ENCODE measurements at places on chromosomes 2 and 18. TPM values are rescaled to one million over a fixed set of nuclear protein-coding genes. Genes with fewer than 3 reads are reported as not detected.

Gene GAL3ST2
- polyA plus RNA-seq, result not detected

Gene EMX1
- polyA plus RNA-seq, result not detected

Gene RUFY4
- 0.12 TPM for polyA plus RNA-seq

Gene LHCGR
- polyA plus RNA-seq, result 0.18 TPM

Gene CNGA3
- polyA plus RNA-seq, result 0.20 TPM

Gene RRM2
- 50.0 TPM for polyA plus RNA-seq

Gene PCARE
- polyA plus RNA-seq, result 0.50 TPM

Gene CD8A
- 0.12 TPM for polyA plus RNA-seq

Gene SLC9A4
- not detected for polyA plus RNA-seq

Gene EGR4
- not detected for polyA plus RNA-seq

DNA sequence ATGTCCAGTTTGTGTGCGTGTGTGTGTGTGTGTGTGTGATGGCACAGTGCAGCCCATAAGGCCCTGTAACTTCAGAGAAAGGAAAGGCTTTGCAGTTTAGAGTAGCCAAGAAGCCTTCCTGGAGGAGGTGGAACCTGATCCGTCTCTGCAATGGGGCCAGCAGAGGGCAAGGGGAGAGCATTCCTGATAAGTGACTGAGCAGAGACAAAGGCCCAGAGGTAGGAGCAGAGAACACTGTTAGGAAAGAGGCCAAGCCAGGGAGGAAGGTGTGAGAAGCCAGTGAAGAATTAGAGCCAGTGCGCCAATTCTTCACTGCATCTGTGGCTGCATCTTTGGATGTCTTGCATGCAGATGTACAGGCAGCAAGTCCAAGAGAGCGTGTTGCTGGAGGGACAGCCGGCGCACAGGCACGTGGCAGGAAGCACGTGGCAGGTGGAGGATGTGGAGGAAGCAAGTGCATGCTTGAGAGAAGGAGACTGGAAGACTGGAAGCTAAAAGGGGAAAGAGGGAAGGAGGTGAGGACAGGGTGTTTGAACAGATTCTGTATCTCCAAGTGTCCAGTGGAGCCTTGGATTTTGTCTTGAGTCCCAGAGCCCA, 196.3 kb downstream of the CTIF start:
- no peak for DNase-seq

DNA sequence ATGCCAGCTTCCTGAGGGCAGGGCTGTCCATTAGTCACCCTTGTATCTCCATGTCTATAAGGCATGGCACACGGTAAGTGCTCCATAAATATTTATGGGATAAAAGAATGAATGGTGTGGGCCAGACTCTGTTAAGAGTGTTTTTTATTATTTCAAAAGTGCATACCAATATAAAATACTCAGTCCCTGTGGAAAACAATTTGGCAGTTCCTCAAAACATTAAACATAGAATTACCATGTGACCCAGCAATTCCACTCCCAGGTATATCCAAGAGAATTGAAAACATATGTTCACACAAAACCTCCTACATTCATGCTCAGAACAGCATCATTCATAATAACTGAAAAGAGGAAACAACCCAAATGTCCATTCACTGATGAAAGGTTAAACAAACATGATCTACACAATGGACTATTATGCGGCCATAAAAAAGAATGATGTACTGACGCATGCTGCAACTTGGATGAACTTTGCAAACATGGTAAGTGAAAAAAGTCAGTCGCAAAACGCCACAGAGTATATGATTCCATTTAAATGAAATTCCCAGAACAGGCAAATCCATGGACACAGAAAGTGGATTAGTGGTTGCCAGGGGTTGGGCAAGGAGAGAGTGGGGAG, 69.1 kb upstream of the TCF7L1 start:
- DNase-seq, result no peak

GRCh38 chr2:47601568-47601967, 181.4 kb upstream of the MSH6 start:
- no peak for DNase-seq

- DNase-seq, result peak; percentile 95
Observed at GRCh38 chr2:45009303-45009927, at the start of gene SIX2. SIX2 (minus strand) TSS chr2:45009452; CDS start chr2:45009110, 342 bp downstream.

DNA sequence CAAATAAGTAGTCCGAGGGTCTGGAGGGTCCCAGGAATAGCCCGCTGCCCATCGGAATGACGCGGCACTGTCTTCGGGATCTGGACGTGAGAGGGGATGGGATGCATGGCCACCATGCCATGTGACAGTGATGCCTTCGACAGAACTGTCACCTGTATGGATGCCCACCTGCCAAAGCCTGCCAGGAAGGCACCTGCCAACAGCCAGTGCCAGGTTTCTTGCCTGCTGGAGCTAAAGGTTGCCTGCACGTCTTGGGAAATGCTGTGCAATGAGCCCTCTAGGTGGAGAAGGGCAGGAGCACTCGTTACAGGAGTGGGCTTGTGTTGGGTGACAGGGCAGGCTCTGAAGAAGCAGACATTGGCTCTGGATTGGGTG, 20.5 kb downstream of the GPR35 start:
- DNase-seq, result no peak

- DNase-seq, result no peak
Observed at GRCh38 chr2:11634584-11634983, 35.4 kb downstream of the NTSR2 start.

DNA sequence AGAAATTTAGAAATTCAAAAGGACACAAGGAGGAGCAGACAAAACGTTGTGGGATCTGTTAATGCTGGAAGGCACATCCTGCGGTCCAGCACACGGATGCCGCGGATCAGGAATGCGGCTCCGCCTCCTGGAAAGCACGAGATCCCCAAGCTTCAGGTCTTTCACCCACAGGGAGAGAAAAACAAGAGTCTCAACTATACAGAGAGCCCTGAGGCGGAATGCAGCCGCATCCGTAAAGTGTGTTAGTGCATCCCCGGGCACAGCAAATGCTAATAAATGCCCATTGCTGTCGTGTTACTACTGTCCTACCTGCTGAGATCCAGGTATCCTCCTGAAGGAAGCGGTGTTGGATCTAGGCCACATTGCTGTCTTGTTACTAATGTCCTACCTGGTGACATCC, 303.9 kb downstream of the EIPR1 start:
- no peak for DNase-seq

- peak; percentile 78 for DNase-seq
Observed at GRCh38 chr2:54666634-54667265, 56.7 kb upstream of the EML6 start.

DNA sequence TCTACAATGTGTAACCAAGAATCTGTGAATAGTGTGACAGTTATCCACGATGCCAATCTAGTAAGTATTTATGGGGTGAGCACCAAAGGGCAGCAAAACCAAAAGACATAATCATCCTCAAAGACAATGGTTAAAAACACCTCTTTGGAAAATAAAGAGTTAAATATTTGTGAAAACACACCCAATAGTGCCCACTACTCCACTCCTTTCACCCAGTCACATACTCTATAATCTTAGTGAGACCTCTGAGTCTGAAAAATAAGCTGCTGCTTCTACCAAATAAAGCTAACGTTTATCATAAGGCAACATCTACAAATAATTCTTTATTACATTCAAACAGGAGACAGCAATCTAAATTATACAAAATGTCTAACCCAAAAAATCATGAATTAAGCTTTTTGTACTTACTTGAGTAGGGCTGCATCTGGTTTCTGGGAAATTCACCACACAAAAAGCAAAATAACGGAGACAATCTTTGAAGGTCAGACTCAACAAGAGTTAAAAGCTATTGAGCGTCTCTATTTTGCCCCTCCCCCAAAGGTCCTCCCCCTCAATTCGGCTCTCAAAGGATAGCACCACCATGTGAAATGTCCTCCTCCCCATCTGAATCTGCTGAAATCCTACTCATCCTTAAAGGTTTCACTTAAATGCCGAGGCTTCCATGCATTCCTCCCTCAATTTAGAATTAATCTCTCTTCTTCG, 2.0 kb downstream of the RAPH1 start:
- peak; percentile 81 for DNase-seq

- DNase-seq, result peak; percentile 14
Observed at GRCh38 chr18:69817335-69817940, 130.2 kb downstream of the CD226 start.

DNA sequence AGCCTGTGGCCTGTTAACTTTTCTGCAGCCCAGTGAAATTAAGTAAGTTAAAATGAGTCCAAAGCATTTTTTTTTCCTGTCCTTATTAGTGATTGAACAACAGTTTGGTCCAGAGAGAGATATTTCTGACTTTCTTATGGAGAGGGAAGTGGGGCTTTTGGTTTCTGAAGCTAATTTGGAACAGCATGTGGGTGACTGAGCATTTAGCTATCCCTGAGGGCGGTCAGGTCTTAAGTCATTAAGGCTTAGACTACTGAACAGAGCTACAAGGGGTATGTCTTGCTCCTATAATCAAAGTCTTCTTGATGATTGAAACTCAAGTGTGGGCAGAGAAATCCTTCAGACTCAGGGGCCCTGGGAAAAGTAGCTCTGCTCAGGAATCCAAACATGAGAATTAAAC, 14.0 kb downstream of the ARHGAP25 start:
- no peak for DNase-seq

DNA sequence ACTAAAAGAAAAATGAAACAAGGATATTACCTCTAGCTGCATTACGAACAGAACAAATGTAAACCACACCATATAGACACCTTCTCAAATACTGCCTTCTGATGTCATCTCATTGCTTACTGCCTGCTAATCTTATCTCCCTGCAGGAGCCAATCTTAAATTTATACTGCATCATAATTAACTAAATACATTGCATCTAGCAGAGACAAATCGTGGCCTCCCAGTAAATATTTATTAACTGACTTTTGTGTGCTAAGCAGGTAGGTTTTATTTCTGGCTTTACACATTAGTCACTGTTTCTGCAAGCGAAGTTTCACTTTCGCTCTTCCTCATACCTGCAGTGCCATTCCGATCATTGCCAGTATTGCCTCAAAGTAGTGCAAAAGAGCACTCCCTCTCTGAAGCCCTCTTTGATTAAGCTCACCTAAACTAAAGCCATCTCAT, 67.5 kb downstream of the SPATS2L start:
- DNase-seq, result no peak

GRCh38 chr18:53489266-53489665, 735.2 kb downstream of the MBD2 start:
- DNase-seq, result no peak

- DNase-seq, result no peak
Observed at GRCh38 chr2:195818106-195818505, 161.1 kb downstream of the SLC39A10 start.

DNA sequence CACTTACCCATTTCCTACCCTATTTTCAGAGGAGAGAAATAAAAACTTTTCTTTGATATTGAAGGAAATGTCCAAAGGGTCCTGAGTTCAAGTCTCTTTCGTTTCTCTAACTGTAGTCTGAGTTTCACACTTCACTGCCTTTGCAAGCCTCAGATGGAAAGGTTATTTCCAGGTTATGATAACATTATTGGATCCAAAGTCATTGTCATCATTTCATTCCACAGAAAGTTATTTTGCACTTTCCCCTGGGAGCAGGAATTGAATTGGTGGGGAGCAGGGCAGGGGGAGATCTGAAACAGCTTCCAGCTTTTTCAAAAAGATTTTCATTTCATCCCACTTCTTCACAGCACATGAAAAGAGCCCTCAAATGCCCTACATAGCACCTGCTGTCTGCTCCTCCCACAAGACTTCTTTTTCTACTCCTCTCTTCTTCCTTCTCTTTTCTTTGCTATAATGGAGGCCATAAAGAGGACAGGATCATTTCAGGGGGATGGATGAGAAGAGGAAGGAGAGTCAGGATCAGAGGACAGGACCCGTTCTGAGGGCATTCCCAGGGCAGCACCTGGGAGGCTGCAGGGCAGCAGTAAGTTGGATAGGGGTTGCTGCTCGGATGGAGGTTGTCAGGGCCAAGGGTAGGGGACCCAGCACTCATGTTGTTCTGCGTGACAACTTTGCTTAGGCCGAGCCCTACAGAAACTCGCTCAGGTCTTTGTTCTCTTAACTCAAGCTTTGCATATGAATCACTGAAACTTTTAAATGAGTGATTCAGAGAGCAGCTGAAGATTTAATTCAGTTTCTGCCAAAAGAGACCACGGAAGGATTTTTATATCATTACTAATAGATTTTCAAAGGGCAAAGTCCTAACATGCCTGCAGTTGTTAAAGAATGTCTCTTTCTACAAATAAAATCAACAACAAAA, 11.4 kb upstream of the GALNT5 start:
- DNase-seq, result peak; percentile 84

DNA sequence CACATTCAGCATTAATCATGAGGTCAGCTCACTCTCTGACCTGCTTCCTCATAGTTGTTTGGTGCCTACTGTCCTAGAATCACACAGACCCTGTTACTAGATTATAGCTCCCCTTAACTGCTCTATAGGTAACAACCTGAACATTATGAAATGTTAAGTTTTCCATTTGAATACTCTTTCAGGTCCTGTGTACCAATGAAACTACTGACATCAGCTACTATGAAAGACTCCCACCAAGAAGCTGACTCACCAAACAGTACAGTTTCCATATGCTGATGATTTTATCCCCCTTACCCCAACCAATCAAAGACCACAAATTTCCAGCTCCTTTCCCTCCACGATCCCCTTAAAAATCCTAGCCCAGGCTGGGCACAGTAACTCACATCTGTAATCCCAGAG, 56.3 kb downstream of the SRBD1 start:
- DNase-seq, result peak; percentile 5

DNA sequence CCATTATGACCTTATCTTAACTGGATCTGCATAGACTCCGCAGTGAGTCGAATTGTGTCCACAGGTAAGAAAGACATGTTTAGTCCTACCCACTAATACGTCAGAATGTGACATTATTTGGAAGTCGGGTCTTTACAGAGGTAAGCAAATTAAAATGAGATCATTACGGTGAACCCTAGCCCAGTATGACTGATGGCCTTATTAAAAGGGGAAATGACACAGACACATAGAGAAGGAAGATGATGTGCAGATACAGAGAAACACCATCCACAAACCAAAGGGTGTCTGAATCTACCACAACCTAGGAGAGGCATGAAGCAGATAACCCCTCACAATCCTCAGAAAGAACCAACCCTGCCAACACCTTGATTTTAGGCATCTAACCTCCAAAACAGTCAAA, 135.6 kb downstream of the GALNT1 start:
- no peak for DNase-seq

DNA sequence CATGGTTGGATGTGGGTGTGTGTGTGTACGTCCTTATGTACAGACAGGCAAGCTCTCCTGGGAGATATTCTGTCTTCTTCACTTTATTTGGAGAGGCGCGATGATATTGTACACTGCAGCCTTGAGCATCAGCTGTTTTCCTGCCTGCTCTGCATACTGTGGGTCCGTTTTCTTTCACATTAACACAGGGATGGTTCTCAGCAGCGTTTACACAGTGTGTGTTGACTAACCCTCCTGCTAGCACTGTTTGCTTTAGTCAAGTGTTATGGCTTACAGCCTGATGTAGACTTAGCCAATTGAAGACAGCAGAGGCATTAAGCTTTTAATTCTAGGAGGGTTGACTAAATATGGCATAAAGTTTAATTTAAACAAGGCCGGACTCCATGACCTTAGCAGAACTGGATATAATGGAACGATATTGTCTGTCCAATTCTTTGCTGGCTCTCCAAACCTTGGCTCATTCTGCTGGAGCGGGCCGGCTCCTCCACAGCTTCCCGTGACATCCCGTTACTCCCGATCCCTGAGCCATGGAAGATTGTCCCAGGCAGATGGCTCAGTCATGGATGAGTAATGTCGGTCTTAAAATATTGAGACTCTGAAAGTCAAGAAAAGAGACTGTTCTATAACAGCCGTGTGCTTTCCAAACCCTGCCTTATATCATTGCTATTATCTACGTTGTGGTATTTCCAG, 134.7 kb downstream of the TPGS2 start:
- DNase-seq, result peak; percentile 64
